ENCODE measurements at places on chromosomes 4 and X.

DNA sequence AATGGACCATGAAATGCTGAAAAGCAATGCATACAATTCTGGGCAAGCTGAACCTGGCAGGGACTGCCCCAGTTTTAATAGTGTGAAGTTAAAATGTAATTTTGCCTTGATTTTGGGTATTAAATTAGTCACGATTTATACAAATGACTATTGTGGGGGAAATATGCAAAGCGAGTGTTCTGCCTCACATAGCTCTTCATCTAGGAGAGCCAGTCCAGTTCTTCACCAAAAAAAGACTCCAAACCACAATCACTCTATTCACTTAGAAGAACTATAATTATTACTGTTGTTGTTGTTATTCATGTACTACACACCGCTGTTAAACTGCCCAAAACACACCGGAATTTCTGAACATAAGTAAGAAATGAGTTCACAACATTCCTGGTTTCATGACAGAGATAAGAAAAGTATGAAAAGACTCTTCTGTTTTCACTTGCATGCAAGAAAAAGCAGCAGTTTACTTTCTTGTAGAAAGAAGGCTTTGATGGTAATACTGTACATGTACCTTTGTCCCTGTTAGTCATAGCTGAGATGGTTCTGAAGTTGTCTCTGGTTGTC lies 101.9 kb downstream of the QRFPR start:
- DNase-seq = peak; percentile 25

- no peak for DNase-seq
These were observed 65.8 kb upstream of the GPRIN3 start for GRCh38 chr4:89373394-89373793.

- no peak for DNase-seq
These were observed 11.9 kb upstream of the MAGEB16 start for GRCh38 chrX:35786271-35786670.

DNA sequence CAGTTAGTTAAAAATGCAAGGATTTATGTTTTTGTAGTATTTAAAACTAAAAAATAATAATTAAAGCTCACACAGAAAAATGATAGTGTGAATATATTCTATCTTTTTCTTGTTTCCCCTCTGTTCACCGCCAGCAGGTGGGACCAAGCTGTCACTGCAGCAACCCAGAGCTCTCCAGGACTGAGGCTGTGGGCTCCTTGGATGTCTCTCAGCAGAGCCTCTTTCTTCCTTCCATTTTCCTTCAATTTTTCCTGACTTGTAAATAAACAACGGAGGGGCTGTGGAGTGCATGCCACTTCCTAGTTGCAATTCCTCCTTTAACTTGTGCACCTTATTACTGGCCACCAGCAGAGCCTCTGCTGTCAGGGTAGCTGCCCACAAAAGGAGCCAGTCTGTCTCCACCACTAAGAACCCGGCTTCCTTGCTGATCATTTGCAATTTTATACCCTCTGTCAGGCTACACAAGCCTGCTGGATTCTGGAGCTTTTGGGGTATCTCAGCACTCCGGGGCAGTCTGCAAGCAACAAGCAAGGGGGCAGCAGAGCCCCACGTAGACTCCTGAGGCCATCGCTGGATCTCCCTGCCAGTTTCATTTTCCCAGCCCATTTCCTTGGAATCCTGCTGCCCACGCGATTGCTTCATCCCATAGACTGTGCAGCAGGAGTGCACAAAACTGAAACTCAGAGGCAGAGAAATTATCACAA lies 1467.4 kb downstream of the C4orf33 start:
- DNase-seq = peak; percentile 81

DNA sequence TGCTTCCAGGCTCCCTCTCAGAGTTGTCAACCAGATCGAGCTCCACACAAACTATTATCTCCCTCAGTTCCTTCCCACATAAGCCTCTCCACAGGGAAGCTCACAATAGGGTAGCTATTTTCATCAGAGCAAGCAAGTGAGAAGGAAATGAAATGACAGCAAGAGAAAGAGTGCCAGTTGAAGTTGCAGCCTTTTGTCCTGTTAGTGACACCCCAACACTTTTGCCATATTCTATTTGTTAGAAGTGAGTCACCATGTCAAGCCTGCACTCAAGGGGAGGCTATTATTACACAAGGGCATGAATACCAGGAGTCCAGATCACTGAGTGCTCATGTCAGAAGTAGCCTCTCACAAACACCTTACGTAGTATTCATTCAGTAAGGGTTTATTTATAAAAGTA lies 266.3 kb upstream of the NOCT start:
- DNase-seq = no peak

DNA sequence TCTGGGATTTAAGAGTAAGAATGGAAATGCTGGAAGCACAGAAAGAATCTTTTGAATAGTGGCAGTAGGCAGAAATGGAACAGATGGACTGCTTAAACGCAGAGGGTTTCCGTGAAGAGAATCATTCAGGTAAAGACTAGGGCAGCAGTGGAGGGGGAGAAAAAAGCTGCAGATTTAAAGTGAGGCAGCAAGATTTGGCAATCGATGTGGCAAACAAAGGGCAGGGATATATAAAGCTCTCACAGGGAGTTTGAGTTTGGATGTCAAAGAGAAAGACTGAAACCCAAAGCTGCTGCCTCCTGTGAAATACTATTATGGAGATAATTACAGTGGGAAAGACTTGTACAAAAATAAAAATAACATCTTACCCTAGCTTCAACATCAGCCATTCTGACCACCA lies 384.0 kb downstream of the CENPC start:
- no peak for DNase-seq

DNA sequence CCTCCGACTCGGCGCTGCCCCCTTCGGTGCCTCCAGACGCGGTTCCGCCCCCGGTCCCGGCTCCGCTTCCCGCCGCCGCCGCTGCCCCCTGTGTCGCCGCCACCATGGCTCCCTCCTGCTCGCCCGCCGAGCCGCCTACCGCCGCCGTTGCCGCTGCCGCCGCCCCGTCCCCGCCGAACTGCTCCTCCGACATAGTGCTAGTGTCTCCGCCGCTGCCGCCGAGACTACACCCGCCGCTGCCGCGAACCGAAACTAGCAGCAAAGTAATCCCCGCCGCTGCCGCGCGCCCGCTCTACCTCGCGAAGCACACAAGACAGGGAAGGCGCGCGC lies 340 bp downstream of the HNRNPD start:
- DNase-seq = no peak

DNA sequence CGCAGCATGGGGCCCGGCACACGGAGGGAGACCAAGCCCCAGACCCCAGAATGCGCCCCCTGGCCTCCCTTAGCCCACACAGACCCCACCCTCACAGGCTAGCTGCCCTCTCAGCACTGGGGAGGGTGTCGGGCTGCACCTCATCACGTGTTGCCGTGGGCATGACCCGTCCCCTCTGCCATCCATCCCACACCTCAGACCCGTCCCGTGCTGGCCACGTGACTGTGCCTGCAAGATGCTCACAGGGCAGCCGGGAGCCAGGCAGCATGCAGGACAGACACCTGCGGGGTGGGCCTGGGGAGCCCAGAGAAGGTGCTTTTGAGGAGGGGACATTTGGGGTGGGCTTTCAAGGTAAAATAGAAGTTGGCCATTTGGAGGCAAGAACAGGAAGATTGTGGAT lies 4.8 kb downstream of the MSANTD1 start:
- DNase-seq = no peak

GRCh38 chr4:150299816-150300215 lies 221.6 kb downstream of the DCLK2 start:
- DNase-seq = no peak

DNA sequence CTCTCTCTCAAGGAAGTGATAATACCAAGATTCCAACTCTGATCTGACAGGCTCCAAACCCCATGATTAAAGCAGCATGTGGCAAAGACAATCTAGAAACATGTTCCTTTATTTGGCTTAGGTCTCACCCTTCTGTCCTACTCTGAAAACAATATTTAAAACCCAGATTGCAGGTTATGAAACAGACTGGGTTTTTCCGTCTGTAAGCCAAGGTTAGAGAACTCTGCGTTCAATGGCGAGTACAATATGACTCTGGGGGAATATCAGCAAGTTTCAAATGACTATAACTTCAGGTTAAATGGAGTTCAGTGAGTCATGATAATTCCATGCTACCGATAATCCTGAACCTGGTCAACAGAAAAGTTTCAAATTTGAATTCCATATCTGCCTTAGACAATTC lies 50.8 kb downstream of the ANAPC10 start:
- no peak for DNase-seq

Measured in A172 (cell line).